ENCODE measurements at places on chromosomes 3 and 15.

- H3K4me3 ChIP-seq: no peak overlapping the region
- no peaks in the 10 kb centered on the region for H3K36me3 ChIP-seq
Measured at GRCh38 chr15:75059607-75060006, 36.2 kb downstream of the PPCDC start.

DNA sequence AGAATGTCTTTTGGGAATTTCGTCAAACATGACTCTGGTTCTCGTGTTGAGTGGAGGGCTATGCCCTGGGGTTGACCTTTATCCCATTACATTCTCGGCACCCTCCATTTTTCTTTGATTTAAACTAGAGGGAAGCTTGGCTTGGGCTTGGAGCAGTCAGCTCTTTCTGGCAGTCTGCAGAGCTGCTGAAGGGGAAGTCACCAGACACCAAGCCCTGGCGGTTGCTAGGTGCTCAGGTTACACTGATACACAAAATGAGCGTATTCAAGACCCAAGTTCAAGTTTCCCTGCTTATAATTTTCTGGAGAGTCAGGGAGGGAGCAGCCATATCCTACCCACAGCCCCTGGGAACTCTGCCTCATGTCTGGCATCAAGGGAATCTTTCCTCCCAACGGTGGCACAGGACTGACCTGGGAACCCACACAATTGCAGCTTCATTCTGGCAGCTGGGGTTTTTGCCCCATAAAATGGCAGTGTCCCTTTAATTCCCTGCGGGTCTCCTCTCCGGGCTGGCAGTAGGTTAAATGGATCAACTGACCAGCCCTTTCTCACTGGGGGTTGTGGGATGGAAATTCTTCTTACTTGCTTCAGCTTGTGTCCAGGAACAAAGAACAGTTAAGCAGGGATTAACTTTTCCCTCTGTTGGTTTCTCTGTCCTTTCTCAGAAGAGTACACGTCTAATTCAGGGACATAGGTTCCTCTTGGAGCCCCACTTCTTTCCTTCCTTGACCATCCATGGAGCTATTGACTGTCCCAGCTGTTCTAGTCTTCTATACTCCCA lies 110.0 kb upstream of the DLG1 start:
- no peaks in the 10 kb centered on the region for H3K4me1 ChIP-seq
- no peaks in the 10 kb centered on the region for H3K27me3 ChIP-seq
- H3K36me3 ChIP-seq: no peaks in the 10 kb centered on the region

GRCh38 chr15:41894251-41894790 lies 468 bp upstream of the SPTBN5 start:
- H3K27ac ChIP-seq: peak overlapping the region; percentile 93
- no peak for DNase-seq
- peaks cover 7% of the 10 kb centered on the region for H3K36me3 ChIP-seq
- H3K4me3 ChIP-seq: peak overlapping the region; percentile 10
- H3K27me3 ChIP-seq: no peaks in the 10 kb centered on the region

GRCh38 chr3:63168179-63168578 lies 109.9 kb upstream of the SYNPR start:
- no peak overlapping the region for H3K27ac ChIP-seq
- H3K27me3 ChIP-seq: no peaks in the 10 kb centered on the region
- no peaks in the 10 kb centered on the region for H3K36me3 ChIP-seq
- DNase-seq: no peak
- no peaks in the 10 kb centered on the region for H3K4me1 ChIP-seq

- no peak overlapping the region for H3K4me3 ChIP-seq
- no peaks in the 10 kb centered on the region for H3K36me3 ChIP-seq
- no peak for DNase-seq
- H3K27ac ChIP-seq: peak overlapping the region; percentile 63
- no peaks in the 10 kb centered on the region for H3K27me3 ChIP-seq
Measured at GRCh38 chr15:63473007-63473748, 31.2 kb upstream of the USP3 start.

GRCh38 chr15:83471307-83471866 lies 24.2 kb downstream of the SH3GL3 start:
- DNase-seq: no peak
- H3K27me3 ChIP-seq: no peaks in the 10 kb centered on the region
- no peaks in the 10 kb centered on the region for H3K4me1 ChIP-seq
- H3K36me3 ChIP-seq: no peaks in the 10 kb centered on the region

DNA sequence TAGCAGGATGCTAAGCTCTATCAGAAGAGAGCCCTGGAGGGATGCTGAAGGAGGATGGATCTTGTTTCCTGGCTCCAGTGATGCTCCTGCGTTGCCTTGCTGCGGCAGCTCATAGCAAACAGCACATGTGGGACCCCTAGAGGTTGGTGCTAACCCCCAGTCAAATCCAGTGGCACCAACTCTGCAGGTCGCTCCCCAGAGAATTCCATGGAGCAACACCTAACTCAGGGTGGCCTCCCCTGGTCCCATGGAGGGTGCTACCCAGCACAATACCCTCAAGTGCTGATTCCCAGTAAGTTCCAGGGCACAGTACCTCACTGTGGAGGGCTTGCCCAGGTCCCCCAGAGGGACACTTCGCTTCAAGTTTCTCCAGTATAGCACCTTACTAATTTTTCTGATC lies 231.2 kb downstream of the NEK10 start:
- no peaks in the 10 kb centered on the region for H3K36me3 ChIP-seq
- no peak overlapping the region for H3K27ac ChIP-seq
- no peaks in the 10 kb centered on the region for H3K27me3 ChIP-seq
- DNase-seq: no peak

DNA sequence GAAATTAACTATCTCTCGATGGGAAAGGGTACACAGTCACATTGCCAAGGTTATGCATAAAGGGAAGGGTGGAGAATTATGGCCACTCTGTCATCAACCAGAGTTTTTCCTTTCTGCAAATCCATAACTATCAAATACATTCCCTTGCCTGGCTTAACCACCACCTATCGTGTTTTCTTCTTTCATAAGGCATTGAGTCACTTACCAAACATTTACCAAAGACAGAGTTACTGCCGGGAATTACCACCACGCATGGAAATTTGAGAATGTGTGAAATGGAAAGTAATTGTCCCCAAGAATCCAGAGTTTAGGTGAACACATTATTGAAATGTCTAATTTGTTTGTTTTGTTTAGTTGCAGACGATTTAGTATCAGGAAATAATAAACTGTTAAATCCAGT lies 134.3 kb upstream of the LRRN1 start:
- H3K27ac ChIP-seq: no peak overlapping the region
- no peaks in the 10 kb centered on the region for H3K36me3 ChIP-seq
- H3K4me1 ChIP-seq: no peaks in the 10 kb centered on the region

DNA sequence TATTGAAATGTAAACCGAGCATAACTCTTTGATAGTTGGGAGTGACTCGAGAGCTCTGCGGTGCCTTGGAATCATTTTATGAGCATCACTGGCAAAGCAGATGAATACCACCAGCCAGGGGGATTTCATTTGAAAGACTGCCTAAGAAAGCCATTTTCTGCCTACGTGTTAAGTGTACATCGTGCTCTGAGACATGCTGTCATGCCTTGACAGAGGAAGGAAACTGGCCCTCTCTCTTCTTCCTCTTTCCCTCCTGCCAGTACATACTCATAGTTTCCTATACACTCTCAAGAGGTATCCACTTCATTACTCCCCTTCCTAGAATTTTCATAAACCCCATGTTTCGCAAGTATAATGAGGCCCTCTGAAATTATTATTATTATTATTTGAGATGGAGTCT lies 8.8 kb downstream of the BCL2A1 start:
- peaks cover 8% of the 10 kb centered on the region for H3K4me1 ChIP-seq
- DNase-seq: no peak
- H3K27ac ChIP-seq: no peak overlapping the region
- no peaks in the 10 kb centered on the region for H3K27me3 ChIP-seq

DNA sequence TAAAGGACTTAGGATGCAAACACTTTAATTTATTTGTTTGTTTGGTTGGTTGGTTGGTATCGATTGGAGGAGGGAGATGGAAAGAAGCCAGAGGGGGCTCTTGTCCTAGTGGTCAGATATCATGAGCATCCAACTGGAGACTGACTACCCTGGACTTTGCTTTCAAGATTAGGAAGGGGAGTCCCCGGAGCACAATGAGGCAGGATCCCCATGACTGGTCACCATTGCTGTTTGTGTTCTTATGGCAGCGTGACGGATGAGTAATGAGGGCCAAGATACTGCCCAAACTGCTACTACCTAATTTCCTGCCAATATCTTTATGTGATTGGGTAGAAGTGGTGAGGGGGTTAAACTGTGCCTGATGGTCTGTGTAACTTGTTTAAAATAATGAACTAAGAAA lies 354.6 kb upstream of the ROPN1 start:
- DNase-seq: no peak
- no peaks in the 10 kb centered on the region for H3K36me3 ChIP-seq
- H3K27ac ChIP-seq: no peak overlapping the region

DNA sequence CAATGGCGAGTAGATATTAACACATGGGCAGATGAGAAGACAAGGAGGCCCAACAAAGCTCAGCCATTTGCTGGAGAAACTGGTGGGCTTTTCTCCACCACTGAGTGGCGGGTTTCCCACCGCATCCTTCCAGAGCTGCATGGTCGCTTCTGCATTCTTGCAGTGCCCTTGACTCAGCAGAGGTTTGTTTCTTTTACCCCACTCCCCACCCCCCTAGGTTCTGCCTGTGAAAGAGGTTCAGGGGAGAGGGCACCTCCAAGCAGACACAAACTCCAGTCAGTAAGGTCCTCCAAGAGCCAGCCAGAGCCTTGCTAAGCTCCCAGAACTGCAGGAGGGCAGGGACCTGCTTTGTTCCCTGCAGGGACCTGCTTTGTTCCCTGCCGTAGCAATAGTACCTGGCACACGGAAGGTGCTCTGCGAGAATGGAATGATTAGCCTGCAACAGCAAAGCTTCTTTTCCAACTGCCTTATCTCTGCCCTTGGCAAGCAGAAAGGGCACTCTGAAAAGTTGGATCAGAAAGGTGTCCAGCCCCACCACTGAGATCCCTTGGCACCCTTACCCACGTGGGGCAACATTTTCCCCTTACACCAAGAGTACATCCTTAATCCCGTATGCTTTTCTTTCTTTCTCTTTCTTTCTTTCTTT lies 1.4 kb downstream of the PAQR5 start:
- H3K36me3 ChIP-seq: no peaks in the 10 kb centered on the region
- no peaks in the 10 kb centered on the region for H3K4me1 ChIP-seq
- no peak for DNase-seq

- H3K4me3 ChIP-seq: no peak overlapping the region
- H3K27me3 ChIP-seq: no peaks in the 10 kb centered on the region
- H3K27ac ChIP-seq: no peak overlapping the region
Measured at GRCh38 chr3:187445356-187445755, 77.2 kb downstream of the RTP4 start.

DNA sequence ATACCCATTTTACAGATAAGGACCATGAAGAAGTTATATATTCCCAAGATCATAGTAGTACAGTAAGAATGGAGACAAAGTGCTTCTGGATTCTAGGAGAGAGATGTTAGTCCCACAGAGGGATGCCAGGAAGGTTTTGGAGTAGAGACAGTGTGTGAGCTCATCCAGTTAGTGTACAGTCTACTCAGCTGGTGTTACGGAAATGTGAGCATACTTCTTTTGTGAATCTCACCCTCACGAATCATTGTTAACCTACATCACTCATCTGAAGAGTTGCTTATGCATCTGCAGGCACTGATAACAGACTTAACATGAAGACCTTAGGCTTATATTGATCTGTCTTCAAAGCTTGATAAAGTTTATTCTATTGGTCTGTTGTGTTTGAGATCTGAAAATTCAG lies 106.6 kb upstream of the PTPRG start:
- H3K4me3 ChIP-seq: no peak overlapping the region
- no peak for DNase-seq

- H3K27me3 ChIP-seq: peaks cover 4% of the 10 kb centered on the region
- H3K4me3 ChIP-seq: no peak overlapping the region
- H3K27ac ChIP-seq: no peak overlapping the region
- DNase-seq: no peak
- no peaks in the 10 kb centered on the region for H3K36me3 ChIP-seq
Measured at GRCh38 chr3:119790369-119790768, 8.5 kb downstream of the NR1I2 start.

GRCh38 chr3:14602804-14603644 lies 48.5 kb upstream of the CCDC174 start:
- peaks cover 15% of the 10 kb centered on the region for H3K27me3 ChIP-seq
- H3K4me1 ChIP-seq: no peaks in the 10 kb centered on the region
- no peak for DNase-seq
- no peak overlapping the region for H3K4me3 ChIP-seq
- no peak overlapping the region for H3K27ac ChIP-seq
- H3K36me3 ChIP-seq: no peaks in the 10 kb centered on the region

DNA sequence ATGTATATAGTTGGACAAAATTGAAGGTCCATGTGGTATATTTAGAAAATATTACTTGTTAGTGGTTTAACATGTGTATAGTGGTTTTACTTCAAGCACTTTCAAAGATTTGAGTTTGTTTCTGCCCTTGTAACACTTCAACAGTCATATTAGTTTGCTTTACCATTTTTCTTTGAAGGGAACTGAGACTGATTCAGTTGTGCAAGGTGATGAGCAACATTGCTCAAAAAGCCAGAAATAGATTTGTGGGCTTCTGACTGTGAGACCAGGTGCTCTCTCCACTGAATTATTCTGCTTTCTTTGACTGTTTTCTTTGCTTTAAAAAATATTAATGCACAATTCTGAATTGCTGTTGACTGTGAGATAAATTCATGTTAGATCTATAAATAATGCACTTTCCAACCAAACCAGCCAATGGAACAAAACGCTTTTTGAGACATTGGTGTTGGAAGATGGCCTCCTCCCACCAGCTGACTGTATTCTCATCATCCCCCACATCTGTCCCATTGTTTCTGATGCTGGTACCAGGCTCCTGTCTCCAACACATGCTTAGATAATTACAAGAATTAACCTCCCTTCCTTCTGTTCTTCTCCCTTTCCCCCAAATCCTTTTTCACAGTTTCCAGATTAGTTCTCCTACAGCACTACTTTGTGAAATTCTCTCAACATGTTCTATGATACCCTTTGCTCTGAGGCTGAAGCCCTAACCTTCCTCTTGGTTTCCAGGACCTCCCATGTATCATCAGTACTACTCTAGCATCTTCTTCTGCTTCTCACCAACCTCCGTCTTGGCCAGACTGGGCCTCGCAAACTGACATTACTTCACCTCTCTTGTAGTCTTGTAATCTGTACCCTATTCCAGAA lies 27.9 kb downstream of the PLCL2 start:
- H3K36me3 ChIP-seq: peaks cover 4% of the 10 kb centered on the region
- no peak overlapping the region for H3K27ac ChIP-seq
- H3K4me1 ChIP-seq: peaks cover 30% of the 10 kb centered on the region
- no peak for DNase-seq
- no peak overlapping the region for H3K4me3 ChIP-seq
- H3K27me3 ChIP-seq: no peaks in the 10 kb centered on the region

DNA sequence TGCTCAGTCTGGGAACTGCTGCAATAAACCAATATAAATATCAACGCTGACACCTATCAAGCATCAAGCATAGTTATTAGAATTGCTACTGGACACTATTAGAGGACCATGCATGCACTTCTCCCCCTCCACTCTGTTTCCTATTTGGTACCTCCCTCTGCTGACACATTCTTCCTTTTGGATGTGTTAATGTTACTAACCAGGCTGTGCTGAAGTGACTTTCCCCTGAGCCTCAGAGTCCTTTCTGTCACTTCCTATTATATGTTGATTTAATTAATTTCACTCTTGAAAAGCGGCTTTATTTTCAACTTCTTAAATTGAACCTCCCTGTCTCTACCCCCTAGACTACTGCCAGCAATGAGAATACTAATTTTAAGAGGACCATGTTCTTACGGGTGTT lies 379.1 kb downstream of the MCTP2 start:
- H3K4me3 ChIP-seq: no peak overlapping the region
- DNase-seq: no peak

All from T-cell (primary cell).